ENCODE measurements at places on chromosomes 11 and 22.
A peak's percentile ranks its signal among the peaks of the same experiment; 100 is the strongest.

DNA sequence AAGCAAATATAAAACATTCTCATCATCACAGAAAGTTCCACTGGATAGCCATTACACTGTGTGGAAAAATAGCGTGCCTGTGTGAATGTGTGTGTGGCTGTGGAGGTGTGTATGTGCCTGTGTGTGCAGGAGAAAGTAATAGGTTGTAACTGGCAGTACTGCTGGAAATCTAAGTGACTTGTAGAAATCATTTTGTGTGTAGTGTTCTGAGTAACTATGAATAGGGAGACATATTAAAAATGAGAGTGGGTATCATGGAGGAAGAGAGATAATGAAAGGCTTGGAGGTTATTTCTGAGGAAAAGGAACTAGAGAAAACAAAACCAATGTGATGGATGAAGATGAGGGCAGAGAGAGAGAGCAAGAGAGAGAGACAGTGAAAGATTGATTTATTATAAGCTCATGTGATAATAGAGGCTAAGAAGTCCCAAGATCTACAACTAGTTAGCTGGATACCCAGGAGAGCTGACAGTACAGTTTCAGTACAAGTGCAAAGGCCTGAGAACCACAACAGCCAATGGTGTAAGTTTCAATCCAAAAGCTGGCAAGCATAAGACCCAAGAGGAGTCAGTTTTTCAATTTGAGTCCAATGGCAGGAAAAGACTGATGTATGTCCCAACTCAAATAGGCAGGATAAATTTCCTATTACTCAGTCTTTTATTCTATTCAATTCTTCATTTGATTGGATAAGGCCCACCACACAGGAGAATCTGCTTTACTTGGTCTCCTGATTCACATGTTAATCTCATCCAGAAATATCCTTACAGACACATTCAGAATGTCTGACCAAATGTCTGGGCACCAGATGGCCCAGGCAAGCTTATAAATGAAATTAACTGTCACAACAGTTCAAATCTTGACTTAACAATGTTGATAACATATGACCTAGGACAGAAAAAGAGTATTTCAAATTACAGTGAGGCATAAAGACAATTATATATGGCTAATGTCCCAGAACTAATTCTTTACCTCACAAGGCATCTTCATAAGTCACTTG lies 14.9 kb downstream of the KBTBD3 start:
- peak; percentile 56 for DNase-seq

- peak; percentile 59 for DNase-seq
These were observed 148.5 kb downstream of the GRIK4 start for GRCh38 chr11:120660024-120660565.

GRCh38 chr22:26547426-26547825 lies 35.2 kb upstream of the TFIP11 start:
- DNase-seq, result no peak

DNA sequence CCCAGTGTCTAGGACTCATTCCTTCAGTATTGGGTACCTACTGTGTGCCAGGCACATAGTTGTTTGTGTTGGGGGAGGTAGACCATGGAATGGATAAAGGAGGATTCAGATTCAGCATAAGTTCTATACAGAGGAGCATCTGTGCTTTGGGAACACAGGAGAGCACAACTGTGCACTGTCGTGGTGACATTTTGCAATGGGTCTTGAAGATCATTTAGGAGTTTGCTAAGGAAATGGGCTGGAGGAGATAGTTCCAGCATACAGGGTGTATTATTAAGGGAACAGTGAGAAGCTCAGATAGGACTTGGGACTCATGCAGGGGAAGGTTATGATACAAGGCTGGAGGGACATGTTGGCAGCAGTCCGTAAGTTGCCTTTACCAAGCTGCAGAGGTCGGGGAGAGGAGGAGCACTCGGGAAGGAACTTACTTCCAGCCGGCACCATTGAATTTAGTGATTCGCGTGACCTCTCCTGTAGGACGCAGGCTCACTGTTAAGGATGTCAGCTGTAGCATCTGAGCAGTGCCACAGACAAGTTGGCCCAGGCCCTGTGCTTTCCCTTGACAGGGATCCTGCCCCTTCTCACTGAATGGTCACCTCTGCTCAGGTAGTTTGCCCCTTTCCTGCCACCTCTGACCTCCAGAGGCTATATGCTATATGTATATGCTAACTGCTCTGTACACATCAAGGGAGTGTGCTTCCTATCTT lies 25.6 kb downstream of the TREH start:
- DNase-seq, result no peak

- no peak for DNase-seq
These were observed 64.4 kb upstream of the MYEOV start for GRCh38 chr11:69229511-69229910.

DNA sequence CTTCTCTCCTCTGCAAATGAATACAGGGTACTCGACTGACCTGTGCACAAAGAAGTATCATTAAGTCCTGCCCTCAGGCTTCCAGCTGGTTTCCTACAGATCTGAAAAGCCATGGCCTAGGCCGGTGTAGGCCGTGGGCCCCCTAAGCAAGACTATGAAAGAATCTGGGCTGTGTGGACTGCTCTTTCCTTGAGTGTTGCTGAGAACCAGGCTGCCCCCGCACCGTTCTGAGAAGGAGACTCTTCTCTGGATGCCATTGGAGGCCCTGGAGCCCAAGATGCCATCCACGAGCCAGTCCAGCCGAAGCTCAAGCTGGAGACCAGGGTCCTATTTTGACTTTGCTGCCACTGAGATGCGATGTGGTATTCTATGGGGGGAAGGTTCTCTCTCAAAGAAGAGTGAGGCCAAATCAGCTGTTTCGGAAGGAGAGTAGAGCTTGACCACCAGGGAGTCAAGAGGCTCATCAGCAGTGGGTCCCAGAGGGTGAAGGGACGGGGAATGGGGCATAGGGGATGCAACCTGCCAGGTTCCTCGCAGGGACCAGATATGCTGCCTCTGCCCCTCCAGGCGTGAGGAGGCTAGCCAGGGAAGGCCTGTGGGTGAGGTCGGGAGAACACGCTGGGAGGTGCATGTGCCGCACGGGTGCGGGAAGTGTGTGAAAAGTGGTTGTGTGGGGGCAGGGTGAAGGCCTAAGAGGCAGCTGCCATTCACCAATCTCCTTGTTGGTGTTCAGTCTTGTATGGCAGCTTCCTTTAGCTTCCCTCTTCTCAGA lies 96.4 kb upstream of the B3GAT1 start:
- DNase-seq, result no peak

DNA sequence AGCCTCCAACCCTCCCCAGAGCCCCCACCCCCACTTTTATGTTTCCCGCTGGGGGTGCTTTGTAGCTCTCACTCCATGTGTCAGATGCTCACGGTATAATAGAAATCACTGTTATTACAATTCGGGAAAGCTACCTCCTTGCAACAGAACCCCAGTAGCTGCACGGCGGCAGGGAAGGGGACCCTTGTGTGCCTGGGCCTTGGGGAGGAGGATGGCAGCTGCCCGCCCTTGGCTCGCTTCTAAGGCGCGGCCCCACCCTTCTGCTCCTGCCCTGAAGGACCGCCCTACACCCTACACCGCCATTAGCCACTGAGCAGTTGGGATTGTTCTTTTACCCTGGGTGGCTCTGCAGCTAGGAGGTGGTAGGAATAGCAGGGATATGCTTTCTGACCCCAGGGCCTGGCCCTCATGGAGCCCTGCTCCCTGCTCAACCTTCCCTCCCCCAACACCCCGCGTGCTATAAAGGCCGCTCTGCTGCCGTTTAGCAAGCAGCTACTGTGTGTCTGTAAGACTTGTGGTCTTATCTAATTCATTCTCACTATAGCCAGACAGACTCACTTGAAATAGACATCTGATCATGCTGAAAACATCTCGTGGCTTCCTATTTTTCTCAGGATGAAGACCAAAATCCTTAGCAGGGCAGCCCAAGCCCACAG lies 219.7 kb downstream of the CEP164 start:
- DNase-seq, result no peak

- no peak for DNase-seq
These were observed 503.9 kb downstream of the INSC start for GRCh38 chr11:15618583-15619032.

DNA sequence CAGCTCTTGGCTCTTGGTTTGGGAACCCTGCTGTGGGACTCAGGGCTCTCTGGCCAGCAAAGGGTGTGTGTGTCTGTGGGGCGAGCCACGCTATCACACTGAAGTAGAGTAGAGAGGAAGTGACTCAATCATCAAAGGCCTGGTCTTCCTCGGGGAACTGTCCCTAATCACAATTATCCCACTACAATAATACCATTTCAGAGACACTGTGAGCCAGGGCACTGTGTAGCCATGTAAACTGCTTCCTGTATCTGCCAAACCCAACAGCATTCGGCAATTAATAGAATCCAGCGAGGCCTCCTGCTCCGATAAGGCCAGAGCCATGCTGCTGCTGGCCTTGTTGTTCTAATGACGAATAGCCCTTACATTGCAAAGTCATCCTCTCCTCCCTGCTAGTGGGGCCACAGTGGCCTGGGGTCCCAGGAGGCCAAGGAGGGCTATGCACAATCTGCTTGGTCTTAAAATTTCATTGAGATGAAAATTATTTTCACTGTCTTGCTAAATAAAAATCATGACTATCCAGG lies 49.8 kb upstream of the LMO2 start:
- DNase-seq, result peak; percentile 48

GRCh38 chr11:87330187-87330601 lies 292.5 kb downstream of the TMEM135 start:
- DNase-seq, result no peak

- DNase-seq, result no peak
These were observed 693 bp upstream of the LINC01488 start for GRCh38 chr11:69480547-69481392.

GRCh38 chr22:41780746-41781505 lies 19.6 kb upstream of the CCDC134 start:
- DNase-seq, result no peak

- DNase-seq, result no peak
These were observed 105.8 kb upstream of the BID start for GRCh38 chr22:17880020-17880419.

Data from BE2C (cell line).